ENCODE measurements at places on chromosomes 6 and 20.
A peak's percentile ranks its signal among the peaks of the same experiment; 100 is the strongest.

DNA sequence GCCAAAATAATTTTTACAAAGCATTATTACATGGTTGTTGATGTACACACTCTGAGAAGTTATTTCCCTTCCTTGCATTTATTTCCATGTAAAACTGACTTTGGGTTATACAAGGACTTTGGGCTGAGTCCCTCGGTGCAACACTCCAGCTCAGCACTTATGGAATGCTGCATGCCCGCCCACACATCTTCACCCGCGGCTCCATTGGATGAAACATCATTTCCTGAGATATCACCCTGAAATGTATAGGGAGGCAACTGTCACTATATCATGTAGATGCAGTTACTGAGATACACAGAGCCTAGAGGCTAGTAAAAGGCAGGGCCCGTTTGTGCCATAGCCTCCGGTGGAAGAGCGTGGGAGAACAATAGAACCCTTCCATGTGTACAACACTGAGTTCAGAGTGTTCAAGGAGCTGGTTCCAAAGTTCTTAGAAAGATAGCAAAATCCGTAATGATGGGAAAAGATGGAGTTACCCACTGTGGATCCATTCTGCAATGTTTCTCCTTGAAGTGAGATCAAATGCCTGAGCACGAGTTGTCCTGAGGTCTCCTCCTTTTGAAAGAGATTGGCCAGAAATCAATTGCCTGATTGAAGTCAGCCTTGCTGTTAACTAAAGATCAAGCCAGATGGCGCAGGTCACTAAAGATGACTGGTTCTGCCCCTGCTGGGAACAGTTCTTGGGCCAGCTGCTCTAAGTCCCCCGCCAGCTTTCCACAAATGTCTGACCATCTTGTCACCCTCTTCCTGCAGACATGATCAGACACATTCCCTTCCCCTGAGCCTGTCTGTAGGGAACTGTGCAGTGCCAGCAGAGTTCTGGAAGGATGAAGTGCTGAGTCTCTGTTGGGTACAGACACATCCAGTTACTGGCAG is 100.9 kb upstream of the IYD start:
- ATAC-seq = peak; percentile 28

GRCh38 chr20:33553516-33553915 is 63.6 kb downstream of the CBFA2T2 start:
- no peak for ATAC-seq

- no peak for ATAC-seq
Observed at GRCh38 chr6:144179828-144180227, 29.5 kb downstream of the STX11 start.

DNA sequence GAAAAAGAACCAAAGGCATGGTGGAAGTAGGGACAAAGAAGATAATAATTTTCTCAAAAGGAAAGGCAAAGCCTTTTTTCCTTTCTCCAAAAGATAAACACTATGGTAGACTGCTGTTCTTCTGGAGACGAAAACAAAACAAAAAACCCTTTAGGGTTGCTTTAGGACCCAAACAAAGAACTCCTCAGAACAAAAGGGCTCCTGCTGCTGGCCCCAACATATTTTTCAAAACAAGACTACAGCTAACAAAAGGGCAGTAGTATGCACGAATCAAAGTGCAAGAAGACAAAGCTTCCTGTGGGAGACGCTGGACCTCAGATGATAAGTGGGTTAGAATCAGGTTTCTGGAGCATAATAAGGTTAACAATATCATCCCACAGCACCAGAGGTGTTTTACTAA is 15.8 kb downstream of the NCOA5 start:
- ATAC-seq = no peak

GRCh38 chr6:63739094-63739687 is 103.6 kb downstream of the PHF3 start:
- ATAC-seq = no peak

- ATAC-seq = no peak
Observed at GRCh38 chr20:21230220-21230619, 72.9 kb upstream of the XRN2 start.

- ATAC-seq = no peak
Observed at GRCh38 chr20:24033151-24033550, 44.6 kb upstream of the GGTLC1 start.

DNA sequence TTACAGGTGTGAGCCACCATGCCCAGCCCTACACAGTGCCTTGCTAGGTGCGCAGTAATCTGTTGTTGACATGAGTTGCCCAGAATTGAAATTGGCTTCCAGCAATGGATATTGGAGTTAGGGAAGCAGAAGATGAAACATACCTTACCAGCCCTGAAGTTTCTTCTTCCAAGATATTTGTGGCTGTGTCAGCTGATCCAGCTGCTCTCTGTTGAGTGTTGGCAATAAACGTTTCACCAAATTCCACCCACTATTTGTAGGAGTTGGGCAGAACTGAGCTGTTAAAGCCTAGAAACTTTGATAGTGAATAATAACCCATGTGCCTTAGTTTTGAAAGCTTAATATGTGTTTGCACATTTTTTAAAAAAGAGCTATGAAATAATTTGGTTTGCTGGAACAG is 218.2 kb upstream of the SNX9 start:
- ATAC-seq = no peak

DNA sequence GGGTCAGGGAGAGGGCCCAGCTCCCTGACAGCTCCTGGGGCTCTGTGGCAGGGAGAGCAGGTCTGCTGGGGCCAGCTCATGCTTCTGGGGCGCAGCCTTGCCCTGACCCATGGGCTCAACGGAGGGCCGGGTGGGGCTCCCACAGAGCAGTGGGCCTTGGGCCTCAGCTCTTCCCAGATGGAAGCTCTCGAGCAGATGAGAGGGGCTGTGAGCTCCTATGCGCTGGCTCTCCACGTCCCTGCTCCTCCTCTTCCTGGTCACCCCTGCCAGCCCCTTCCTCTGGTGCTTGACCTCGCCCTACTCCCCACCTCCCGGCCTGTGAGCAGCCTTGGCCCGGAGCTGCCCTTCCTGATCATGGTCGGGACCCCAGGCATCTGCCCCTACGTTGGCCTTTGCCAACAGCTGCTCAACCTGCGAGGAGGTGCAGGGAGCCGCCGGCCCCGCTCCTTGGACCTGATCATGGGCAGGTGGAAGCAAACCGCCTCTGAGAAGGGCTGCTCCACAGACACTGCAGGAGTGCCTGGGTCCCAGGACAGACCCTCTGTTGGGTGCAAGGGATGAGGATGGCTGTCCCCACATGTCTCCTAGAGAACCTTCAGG is 26.8 kb upstream of the GATA5 start:
- peak; percentile 2 for ATAC-seq

DNA sequence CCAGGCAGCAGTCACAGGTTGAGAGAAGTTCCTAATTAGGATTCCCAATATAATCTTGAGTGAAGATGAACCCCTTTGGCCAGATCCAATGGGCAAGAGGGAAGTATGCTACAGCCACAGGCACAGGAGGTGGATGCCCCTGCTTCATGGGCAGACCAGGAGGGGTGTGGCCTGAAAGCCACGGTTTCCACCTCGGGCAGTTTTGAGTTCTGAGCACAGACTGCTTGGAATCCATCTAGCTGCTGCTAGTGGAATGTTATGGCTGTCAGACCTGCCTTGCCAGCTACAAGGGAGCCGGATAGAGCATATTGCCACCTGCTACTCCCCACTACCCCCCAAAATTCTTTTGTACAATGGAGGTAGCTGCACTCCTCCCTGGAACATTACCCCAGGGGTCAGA is 672.9 kb downstream of the HACE1 start:
- no peak for ATAC-seq

DNA sequence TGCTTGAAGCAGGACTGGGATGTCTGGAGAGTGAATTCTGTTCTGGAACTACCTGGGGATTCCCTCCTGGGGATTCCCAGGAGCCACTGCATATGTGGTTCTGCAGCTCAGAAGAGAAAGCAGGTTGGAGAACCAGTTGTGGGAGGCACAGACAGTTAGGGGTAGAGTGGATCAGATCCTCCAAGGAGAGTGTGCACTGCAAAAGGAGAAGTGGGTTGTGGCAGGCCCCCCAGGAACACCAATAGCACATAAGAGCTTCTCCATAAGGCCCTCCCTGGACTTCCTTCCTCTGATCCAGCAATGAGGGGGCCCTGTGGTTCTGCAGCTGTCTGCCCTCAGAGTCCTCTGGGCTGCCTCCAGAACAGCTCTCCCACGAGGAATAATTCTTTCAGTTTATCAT is 369.2 kb upstream of the CNR1 start:
- no peak for ATAC-seq

GRCh38 chr20:63900413-63900812 is 5.5 kb downstream of the DNAJC5 start:
- ATAC-seq = no peak

GRCh38 chr6:161024364-161024920 is 32.9 kb downstream of the MAP3K4 start:
- ATAC-seq = no peak

DNA sequence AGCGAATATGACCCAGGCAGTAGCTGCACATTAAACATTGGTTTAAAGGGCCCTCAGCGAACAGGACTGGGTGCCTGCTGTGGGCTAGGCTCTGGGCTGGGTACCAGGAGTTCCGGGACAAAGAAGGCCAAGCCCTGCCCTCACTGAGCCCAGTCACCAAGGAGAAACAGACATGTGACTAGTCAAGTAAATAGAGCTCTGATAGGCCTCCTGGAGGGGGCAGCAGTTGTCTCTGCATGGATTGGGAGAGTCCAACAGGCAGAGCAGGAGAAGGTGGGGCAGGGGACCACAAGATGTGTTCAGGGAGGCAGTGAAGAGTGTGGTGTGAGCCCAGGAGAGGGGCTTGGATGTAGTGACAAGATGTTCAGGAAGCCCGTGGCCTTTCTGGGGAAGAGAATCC is 3.1 kb downstream of the HM13 start:
- peak; percentile 72 for ATAC-seq

GRCh38 chr20:57457243-57458095 is 66.3 kb downstream of the RBM38 start:
- ATAC-seq = no peak

- ATAC-seq = no peak
Observed at GRCh38 chr6:90413396-90413795, 116.8 kb upstream of the BACH2 start.

DNA sequence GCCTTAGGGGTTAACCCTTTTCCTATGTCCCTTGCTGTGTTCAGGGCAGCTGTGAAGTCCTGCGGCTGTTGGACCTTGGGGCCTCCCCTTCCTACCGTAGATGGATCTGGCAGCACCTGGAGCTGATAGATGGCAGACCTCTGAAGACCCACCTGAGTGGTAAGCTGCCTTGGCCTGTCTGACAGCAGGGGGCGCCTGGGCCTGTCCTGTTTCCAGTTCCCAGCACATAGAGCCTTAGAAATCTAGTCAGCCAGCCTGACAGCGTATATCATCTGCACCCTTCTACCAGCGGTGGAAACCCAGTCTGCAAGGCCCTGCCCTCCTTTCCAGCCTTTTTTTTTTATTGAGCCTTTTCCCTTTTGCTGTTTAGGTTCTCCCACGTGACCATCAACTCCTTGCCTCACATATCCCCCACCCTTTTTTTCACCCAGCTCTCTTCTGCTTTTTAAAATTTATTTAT is 26.6 kb downstream of the CNBD2 start:
- peak; percentile 87 for ATAC-seq

- no peak for ATAC-seq
Observed at GRCh38 chr6:12138936-12139335, 126.8 kb downstream of the HIVEP1 start.

DNA sequence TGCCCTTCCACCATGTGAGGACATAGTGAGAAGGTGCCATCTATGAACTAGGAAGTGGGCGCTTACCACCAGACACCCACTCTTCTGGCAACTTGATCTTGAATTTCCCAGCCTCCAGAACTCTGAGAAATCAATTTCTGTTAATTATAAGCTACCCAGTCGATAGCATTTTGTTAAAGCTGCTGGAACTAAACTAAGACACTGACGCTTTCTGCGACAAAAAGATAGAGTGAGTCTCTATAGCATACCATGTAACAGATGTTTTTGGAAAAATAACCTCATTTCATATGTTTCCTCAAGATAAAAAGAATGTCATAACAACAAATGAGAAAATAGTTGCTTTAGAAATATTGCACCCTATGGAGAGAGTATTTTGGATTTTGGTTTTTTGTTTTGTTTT is 15.4 kb upstream of the SMIM13 start:
- no peak for ATAC-seq

GRCh38 chr20:51327251-51327841 is 215.2 kb downstream of the NFATC2 start:
- no peak for ATAC-seq

GRCh38 chr6:166558156-166559005 is 28.1 kb downstream of the RAMACL start:
- no peak for ATAC-seq

DNA sequence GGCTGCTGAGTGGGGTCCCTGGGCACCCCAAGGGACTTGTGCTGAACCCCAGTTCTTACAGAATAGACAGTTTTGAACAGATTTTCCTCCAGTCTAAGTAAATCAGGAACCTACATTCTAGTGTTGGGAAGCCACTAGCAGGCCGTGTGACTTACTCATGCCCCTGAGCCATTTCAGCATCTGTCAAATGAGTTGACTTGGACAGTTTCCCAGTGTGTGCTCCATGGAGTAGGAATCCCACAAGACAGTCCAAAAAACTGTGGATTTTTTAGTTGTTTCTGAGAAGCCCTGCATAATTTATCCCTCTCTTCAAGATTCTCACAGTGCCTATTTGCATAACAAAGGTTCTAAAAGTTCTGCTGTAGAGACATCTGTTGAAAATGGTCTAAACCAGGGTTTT is 2.1 kb downstream of the GABRR2 start:
- ATAC-seq = no peak

GRCh38 chr6:36685926-36686667 is 7.6 kb downstream of the CDKN1A start:
- no peak for ATAC-seq

DNA sequence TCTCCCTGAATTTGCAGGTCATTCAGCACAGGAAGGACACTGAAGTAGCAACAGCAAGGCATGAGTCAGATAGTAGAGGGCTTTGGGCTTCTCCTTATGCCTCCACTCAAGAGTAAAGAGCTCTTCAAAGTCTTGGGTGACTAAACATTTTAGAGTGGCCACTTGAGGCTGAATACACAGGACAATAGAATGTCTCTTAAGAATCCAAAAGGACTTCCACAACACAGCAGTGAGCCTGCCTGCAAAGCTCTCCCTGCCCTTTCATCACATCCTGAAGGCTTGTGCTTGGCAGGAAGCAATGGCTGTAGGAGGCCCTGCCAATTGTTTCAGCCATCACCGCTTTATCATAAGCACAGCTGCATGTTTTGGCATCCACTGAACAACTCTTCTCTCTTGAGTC is 36.8 kb downstream of the FOXQ1 start:
- no peak for ATAC-seq

DNA sequence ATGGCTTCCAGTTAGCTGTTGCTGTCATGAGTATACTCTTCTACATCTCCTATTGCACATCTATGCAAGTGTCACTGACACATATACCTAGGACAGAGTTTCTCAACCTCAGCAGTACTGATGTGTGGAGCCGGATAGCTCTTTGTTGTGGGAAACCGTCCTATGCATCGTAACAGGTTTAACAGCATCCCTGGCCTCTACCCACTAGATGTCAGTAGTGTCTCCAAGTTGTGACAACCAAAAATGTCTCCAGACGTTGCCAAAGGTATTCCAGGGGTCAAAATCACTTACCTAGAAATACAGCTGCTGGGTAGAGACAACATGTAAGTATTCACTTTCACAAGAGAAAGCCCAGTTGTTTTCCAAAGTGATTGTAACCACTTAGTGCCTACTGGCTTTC is 637.6 kb downstream of the RNF144B start:
- peak; percentile 60 for ATAC-seq
